ENCODE measurements at places on chromosomes 12 and 14. TPM values are rescaled to one million over a fixed set of nuclear protein-coding genes. Genes with fewer than 3 reads are reported as not detected.

DNA sequence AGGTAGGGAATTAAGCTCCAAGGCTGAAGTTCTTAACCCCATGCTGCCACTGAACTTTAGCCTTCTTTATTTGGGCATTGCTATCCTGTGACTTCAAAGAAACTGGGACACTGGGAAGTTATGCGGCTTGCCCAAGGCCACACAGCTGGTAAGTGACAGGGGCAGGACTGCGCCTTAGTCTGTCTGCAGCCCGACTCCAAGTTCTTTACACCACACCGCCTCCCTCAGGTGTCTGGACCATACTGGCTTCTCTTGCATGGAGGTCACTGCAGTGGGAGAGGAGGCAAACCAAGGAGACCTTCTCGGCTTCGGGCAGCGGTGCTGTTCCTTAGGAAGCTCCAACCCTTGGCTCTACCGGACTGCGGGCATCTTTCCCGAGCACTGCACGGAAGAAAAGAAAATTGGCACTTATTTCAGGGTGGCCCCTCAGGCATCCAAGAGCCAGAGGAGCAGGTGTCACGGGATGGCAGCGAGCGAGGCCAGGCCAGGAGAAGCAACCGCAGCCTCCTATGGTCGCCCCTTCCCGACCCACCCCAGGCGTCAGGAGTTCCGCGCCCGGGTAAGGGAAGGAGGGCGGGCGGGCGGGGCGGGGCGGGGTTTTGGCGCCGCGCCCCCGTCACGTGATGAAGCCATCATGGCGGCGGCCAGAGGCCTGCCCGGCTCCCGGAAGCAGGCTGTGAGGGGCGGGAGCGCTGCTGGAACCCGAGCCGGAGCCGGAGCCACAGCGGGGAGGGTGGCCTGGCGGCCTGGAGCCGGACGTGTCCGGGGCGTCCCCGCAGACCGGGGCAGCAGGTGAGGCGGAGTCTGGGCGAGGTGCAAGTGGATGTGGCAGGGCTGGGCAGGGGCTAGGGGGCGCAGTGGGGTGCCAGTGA lies 16.4 kb upstream of the ESPL1 start:
- peak overlapping the region; percentile 88 for H3K4me3 ChIP-seq
- peak; percentile 85 for DNase-seq
- H3K36me3 ChIP-seq: peaks cover 19% of the 10 kb centered on the region
- H3K27me3 ChIP-seq: no peaks in the 10 kb centered on the region
- peaks cover 44% of the 10 kb centered on the region for H3K4me1 ChIP-seq

DNA sequence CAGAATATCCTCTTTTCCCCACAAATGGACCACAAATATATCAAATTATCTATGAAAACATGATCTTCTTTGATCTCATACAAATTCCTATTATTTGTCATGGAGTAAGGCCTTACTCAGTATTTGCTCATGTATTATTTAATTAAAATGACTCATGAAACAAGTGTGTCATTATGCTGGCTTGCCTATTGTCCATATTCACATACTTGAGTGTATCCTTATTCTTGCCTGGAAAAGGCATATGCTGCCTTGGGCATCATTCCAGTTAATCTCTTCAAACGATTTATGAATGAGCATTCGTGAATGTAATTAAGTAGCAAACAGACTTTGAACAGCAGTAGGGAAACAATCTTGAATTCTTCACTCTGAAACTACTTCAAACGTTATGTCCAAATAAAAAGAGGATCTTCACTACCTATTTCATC lies 22.6 kb upstream of the SNRPF start:
- no peaks in the 10 kb centered on the region for H3K36me3 ChIP-seq
- H3K4me1 ChIP-seq: no peaks in the 10 kb centered on the region
- DNase-seq: no peak

DNA sequence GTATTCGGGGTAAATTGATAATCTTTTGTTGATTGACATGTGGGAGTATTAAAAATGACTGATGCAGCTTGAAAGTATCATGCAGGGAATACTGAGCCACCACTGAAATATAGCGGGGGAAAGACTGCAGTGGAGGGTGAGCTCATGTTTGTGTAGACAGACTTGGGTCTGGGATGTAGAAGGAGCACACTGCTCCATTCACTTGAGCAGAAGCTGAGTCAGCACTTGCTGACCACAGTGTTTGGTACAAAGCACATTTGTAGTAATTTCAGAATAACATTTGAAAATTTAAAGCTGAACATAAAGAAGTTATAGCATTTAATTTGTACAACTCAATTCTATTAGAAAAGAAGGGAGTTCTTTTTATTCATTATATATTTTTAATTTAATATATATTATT lies 304.3 kb upstream of the PRICKLE1 start:
- no peaks in the 10 kb centered on the region for H3K4me1 ChIP-seq
- no peak for DNase-seq
- H3K27me3 ChIP-seq: no peaks in the 10 kb centered on the region
- H3K4me3 ChIP-seq: no peak overlapping the region
- H3K27ac ChIP-seq: no peak overlapping the region

DNA sequence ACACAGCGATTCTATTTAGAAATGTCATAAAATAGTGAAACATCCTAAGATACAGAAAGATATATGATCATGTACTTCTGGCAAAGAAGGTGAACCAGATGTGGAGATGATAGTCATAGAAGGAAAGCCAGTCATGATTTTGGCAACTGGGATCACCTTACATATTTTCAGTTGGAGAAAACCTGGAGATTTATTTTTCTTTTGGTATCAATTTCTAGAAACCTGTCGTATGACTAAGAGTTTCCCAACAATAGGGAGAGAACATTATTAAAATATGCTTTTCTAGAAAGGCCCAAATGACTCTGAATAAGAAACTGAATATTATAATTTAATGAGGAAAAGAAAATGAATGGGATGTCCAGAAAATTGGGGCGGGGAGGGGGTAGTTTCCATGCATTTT lies 396.4 kb downstream of the ZFP36L1 start:
- no peaks in the 10 kb centered on the region for H3K27me3 ChIP-seq
- peaks cover 70% of the 10 kb centered on the region for H3K4me1 ChIP-seq
- no peaks in the 10 kb centered on the region for H3K36me3 ChIP-seq
- no peak overlapping the region for H3K4me3 ChIP-seq

DNA sequence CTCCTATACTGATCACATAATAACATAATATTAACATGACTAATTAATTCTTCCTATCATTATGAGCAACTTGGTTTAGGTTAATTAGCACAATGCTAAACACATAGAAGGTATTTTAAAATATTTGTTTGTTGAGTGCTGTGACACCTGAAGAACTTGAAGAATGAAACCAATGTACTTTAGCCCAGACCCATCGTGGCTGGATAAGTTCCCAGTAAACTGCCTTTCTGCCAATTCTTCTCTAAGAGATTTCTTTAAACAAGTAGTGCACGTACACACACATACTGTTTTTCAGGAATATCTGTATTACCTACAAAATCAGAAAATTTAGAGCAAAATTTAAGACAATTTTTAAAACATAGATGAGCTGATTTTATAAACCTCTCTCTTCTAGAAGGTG lies 207.4 kb upstream of the SSTR1 start:
- DNase-seq: no peak
- no peaks in the 10 kb centered on the region for H3K27me3 ChIP-seq
- H3K4me3 ChIP-seq: no peak overlapping the region
- H3K27ac ChIP-seq: no peak overlapping the region
- H3K36me3 ChIP-seq: no peaks in the 10 kb centered on the region

DNA sequence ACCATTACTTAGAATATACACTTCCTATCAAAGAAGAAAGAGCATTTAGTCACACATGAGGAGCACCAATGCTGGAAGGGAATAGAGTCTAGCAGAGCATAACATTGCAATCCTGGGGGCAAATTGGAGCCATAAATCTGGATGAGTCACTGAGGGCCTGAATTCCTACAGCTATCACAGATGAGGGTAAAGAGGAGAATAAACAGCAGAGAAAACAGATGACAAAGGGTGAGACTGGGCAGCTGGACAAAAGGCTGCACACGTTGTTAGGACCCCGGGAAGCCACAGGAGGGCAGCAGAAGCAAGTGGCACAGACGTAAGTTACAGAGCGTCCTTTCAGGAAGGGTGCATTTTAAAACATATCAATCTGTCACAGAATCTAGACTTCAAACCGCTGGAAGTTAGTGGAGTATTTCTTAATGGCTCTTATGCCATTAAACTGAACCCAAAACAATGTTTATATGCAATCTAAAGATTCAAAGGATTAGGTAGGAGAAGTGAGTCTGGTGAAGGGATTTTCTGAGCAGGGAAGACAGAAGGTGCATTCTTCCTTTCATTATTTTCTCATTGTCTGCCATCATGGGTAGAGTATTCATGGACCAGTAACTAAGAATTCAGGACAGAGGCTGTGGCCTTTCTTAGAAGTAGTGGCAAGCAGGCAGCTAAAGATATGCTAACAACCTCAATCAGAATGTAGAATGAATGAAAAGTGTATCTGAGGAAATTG lies 159.8 kb upstream of the DAAM1 start:
- DNase-seq: peak; percentile 41
- no peaks in the 10 kb centered on the region for H3K36me3 ChIP-seq
- H3K4me3 ChIP-seq: no peak overlapping the region
- no peak overlapping the region for H3K27ac ChIP-seq
- H3K27me3 ChIP-seq: no peaks in the 10 kb centered on the region

GRCh38 chr14:57487771-57488170 lies 5.9 kb downstream of the CCDC198 start:
- no peak overlapping the region for H3K27ac ChIP-seq
- DNase-seq: no peak
- no peaks in the 10 kb centered on the region for H3K36me3 ChIP-seq
- H3K4me3 ChIP-seq: no peak overlapping the region
- H3K27me3 ChIP-seq: no peaks in the 10 kb centered on the region
- H3K4me1 ChIP-seq: peaks cover 19% of the 10 kb centered on the region

GAS2L3 gene
- 0.10 TPM for total RNA-seq

RPS26 gene
- total RNA-seq: 19.4 TPM

CD69 gene
- total RNA-seq: 44.8 TPM

LTBR gene
- 1.2 TPM for total RNA-seq
